Foreskin fibroblast (primary cell): ENCODE measurements at places on chromosomes 3 and 15.

- no peak for DNase-seq
Measured at GRCh38 chr3:14989943-14990779, 42.8 kb downstream of the NR2C2 start.

- no peak for DNase-seq
Measured at GRCh38 chr15:49315391-49315823, 107.6 kb upstream of the FGF7 start.

DNA sequence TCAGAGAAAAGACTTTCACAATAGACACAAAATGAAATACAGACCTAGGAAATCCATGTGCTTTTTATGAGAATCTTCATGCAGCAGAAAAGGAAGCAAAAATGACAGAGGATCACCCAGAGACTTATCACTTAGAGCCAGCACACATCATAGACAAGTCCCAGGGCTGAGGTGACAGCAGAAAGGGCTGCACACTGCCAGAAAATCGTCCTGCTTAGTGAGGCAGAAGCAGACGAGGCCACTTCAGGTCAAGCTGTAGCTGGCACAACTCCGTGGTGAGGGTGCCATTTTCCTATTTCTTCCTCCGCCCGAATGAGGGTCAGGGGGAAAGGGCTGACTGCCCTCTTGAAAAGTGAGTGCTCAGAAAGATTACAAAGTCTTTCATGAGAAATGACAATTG, 95.9 kb upstream of the TNIK start:
- no peak for DNase-seq

- DNase-seq = no peak
Measured at GRCh38 chr3:65617209-65617608, 421.5 kb downstream of the MAGI1 start.

DNA sequence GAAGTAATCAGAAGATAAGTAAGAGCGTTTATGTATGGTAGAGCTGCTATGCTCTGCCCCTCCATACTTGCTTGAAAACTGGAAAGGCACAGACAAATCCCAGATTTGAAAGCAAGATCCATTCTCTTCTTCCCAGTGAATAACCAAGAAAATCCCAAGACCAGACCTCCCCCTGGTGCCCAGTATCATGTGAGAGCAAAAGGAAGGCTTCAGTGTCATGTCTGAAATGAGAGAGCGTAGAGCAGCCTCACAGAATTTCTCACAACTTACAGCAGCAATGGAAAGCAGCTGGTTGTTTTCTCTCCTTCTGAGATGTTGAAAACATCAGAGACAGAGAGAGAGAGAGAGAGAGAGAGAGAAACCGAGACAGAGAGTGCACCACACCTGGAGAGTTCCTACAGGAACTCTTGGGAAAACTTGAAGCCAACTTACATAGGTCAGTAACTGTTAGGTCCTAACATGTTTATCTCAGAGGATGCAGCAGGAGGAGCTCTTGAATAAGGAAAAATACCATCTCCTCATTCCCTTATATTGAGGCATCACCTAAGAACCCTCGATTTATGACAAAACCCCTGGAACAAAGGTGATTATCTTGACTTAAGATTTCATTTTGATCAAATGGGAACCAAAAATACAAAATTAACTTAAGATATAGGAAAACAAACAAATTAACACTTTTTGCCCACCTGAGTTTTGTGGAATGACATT, 273.3 kb downstream of the NSUN3 start:
- peak; percentile 2 for DNase-seq

DNA sequence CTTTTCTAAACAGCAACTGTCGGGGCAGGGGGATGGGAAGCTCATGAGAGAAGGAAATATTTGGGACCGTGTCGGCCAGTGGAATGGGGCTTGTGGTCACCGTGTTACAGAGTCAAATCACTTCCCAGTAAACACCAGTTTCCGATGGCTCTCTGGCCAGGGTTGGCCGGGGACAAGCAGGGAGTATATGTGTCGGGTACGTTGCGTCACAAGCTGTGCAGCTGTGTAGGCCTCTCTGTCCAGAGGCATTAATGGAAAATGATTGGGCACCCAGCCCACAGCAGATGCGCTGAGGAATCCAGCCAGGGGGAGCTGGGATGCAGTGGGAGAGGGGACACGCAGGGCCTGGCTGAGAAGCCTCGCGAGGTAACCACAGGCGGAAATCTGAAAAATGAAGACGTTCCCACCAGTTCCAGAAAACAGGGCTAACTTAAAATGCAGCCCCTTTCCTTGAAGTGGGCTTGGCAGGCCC, 15.8 kb upstream of the ALDH1A3 start:
- DNase-seq = peak; percentile 41

- DNase-seq = peak; percentile 67
Measured at GRCh38 chr3:187165144-187165543, 25.8 kb upstream of the RPL39L start.

- no peak for DNase-seq
Measured at GRCh38 chr3:10333349-10333650, 12.4 kb upstream of the SEC13 start.

DNA sequence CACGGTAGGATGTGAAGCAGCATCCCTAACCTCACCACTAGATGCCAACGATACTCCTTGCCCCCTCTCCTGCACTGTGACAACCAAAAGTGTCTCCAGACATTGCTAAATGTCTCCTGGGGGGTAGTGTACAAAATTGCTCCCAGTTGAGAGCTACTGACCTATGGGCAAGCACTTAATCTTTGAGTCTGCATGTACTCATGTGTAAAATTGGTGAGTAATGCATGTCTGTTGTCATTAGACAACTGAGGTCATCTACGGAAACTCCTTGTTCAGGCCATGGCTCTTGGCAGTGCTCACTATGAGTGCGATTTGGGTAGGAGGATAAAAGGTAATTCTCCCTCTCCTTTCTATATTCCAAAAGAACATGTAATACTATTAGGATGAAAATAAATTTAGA, 29.2 kb downstream of the PDHB start:
- peak; percentile 83 for DNase-seq

DNA sequence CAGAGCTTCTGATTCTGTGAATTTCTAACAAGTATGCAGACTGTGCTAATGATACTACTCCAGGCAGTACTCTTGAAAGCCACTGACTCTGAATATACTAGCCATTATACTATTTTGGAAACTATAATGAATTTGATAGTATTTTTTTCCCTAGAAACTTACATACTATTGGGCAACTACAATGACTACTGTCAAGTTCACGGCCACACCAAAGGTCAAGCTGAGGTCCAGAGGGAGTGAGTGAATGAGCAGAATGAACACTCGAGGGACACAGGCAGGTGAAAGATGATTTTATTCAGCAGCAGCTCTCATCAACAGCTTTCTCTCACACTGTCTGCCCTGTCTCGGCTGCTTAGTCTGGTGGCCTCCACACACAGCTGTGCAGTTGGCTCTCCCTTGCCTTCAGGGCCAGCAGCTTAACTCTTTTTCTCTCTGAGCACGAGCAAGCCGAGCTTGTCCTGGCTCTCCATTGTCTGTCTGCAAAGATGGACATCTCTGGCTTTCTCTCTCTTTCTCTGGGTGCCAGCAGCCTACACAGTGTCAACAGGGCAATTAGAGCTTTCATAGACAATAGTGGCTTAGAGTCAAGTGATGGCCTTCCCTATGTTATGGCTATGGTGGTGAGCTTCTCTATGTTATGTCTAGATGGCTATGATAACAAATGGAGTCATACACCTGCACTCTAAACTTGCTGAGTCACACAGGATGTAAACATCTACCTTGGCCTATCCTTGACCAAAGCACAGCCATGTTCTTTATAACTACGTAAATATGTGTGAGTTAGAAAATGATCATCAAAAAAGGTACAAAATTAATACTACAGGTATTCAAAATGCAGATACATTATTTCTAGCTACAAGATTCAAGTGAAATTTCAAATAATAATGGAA, 362.4 kb downstream of the CGGBP1 start:
- no peak for DNase-seq

DNA sequence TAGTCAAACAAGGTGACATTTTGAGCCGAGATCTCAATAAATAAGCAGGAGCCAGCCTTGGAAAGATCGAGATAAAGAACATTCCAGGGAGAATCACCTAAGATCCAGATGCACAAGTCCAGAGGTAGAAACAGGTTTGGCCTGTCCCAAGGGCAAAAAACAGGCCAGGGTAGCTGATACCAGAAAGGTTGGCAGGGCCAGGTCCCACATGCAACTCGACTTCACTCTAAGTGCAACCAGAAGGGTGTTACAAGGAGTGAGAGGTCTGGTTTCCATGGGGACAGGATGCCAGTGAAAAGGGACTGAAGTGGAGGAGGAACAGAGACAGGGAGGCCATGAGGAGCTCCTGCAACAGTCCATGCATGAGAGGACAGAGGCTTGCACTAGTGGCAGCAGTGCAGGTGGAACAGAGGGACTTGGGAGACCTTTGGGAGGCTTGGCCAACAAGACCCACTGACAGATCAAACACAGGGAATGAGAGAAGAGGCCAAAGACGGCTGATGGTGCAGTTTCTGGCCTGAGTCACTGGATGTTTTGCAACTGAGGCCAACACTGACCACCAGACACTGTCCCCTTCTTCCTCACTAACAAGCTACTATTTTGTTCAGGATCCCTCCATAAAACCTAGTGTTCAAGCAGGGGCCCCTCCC, 5.2 kb downstream of the TPRA1 start:
- peak; percentile 41 for DNase-seq

- peak; percentile 18 for DNase-seq
Measured at GRCh38 chr3:184598574-184598927, 37.0 kb downstream of the EPHB3 start.

- no peak for DNase-seq
Measured at GRCh38 chr3:73680391-73681095, 55.8 kb upstream of the PDZRN3 start.

DNA sequence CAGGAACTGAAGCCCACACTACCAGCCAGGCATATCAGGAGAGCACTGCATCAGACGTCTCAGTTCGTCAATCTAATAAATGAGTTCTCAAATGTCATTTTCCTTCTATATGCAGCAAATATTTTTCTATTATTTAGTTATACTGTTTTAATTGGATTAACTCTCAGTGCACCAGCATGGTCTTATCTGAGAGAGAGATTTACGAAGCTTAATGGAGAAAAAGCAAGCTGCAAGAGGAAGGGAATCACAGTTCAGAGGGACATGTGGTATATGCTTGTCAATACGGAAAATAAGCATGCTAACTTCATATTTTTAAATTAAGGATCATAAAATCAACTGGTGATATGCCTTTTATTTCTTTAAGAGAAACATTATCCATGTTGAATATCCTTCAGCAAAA, 213.1 kb upstream of the NECTIN3 start:
- no peak for DNase-seq

DNA sequence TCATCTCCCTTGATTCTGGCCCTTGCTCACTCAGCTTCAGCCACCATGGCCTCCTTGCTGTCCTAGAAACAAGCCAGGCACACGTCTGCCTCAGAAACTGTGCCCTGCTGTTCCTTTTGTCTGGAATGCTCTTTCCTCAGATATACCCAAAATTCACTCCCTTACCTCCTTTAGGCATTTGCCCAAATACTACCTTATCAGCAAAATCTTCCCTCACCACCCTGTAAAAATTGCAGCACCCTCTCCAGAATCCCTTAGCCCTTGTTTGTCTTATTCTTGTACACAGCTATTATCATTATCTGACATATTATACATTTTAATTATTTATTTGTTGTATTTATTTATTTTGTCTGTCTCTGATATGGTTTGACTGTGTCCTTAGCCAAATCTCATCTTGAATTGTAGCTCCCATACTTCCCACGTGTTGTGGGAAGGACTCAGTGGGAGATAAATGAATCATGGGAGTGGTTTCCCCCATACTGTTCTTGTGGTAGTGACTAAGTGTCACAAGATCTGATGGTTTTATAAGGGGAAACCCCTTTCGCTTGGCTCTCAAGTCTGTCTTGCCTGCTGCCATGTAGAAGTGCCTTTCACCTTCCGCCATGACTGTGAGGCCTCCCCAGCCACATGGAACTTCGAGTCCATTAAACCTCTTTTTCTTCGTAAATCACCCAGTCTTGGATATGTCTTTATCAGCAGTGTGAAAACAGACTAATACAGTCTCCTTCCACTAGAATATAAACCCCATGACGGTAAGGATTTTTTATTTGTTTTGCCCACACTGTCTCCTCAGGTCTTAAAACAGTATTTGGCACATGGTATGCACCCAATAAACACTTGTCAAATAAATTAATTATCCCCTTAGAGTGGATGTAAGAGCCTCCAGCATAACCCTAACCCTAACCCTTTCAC, 60.0 kb upstream of the STT3B start:
- DNase-seq = no peak

DNA sequence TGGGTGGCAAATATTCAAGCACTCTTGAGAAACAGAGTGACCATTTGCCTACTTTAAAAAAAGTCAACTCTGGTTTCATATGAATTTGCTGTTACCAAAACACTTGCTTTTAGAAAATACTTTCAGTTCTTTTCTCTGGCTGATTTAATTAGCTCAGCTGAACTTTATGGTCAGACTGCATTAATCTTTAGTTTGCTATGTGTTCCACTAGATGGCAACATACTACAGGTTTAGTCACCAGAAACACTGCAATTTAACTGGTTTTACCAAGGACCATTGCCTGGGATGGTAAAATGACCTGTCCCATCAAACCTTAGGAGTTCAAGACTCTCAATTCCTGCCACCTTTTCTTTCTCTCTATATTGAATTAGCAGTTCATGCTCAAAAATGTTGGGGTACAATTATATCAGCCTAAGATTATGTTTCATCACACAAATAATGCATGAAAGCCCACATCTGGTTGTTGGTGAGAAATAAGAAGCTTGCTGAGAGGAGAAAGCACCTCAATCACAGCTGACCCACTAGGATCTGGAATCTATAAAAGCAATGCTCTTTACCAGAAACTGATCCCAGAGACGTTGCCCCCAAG, 14.2 kb downstream of the EIF4E3 start:
- peak; percentile 69 for DNase-seq

DNA sequence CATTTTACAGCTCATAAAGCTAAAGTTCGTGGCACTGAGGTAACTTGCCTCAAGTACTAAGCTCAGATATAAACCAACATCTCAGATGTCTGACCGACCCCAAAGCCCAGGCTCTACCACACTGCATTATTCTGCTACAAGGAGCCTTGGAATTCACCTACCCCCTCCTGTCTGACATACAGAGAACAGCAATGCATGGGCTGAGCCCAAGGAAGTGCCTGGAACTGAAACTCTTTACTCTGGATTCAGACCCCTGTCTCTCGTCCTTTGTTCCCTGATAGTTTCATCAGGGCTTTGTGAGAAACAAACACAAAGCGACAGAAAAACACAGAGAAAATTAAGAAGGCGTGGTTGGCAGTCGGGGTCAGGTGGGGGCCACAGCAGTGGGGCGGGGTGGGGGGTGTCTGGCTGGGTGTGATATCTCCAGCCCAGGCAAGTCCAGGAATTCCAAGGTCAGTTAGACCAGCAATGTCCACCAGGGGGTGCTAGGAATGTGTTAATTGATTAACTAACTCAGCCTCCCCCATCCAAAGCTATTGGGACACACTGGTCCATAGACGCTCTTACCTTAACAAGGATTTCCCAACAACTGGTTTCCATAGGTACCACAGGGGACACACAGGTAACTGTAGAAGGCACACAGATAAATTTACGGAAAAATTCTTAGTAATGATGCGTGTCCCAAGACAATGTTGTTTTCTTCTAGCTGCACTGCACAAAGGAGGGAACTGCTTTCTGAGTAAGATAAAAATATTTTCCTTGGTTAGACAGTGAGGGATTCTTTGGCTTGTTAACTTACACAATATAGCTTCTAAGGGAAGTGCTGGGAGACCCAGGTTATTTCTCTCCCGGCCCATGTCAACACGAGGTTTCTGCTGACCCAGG, 18.8 kb upstream of the SSUH2 start:
- DNase-seq = peak; percentile 53

- no peak for DNase-seq
Measured at GRCh38 chr3:33064929-33065328, 32.0 kb downstream of the GLB1 start.

- DNase-seq = no peak
Measured at GRCh38 chr15:70327328-70327855, 229.7 kb upstream of the TLE3 start.
